ENCODE measurements at places on chromosomes 5 and 9.

GRCh38 chr9:26163931-26164330 lies 485.7 kb upstream of the TUSC1 start:
- no peak for DNase-seq

- DNase-seq = no peak
Measured at GRCh38 chr9:129254566-129255287, 76.7 kb upstream of the IER5L start.

- no peak for DNase-seq
Measured at GRCh38 chr5:27472000-27472763, 433.8 kb upstream of the CDH9 start.

- no peak for DNase-seq
Measured at GRCh38 chr5:75756981-75757380, 39.7 kb upstream of the POC5 start.

- DNase-seq = no peak
Measured at GRCh38 chr5:81315336-81315735, 13.9 kb downstream of the ZCCHC9 start.

DNA sequence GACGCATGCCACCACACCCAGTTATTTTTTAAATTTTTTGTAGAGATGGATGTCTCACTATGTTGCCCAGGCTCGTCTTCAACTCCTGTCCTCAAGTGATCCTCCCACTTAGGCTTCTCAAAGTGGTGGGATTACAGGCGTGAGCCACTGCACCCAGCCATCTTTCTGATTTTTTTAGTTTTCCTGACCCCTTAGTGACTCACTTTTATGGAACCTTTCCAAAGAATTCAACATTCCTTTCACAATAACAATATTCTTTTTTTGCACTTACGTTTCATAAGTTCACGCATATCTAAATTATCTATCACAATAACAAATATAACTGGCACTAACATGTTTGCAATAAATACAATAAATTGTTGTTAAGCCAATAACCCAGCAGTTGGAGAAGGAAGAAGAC lies 8.5 kb downstream of the ELOVL7 start:
- DNase-seq = no peak

DNA sequence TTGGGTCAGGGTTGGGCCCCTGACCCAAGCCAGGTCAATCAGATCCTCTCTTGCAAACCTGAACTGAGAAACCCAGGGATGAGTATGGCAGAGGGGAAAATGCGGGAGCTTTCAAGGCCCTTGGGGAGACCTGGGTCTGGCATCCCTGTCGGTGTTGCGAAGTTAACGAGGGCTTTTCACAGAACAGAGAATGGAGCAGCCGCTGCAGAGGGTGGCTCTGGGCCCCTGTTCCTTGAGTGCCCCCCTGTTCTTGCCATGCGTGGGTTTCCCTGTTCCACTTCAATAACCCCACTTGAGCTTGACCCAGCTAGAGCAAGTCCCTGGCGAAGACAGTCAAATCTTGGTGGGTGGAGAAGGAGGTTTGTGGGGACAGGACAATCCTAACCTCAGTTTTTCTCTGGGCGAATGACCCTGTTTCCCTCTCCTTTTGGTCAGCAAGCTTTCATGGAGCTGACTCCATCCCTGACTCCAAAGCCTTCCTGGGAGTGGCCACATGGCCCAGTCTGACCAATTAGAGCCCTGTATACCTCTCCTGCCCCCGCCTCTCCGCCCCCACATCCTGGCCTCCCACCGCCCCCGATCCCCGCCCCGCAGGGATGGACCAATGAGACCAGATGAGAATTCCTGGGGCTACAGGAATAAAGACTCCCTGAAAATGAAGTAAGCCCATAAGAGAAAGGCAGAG lies 2.9 kb upstream of the VDAC1 start:
- DNase-seq = no peak

- DNase-seq = no peak
Measured at GRCh38 chr9:121776739-121777637, 125.6 kb downstream of the DAB2IP start.

DNA sequence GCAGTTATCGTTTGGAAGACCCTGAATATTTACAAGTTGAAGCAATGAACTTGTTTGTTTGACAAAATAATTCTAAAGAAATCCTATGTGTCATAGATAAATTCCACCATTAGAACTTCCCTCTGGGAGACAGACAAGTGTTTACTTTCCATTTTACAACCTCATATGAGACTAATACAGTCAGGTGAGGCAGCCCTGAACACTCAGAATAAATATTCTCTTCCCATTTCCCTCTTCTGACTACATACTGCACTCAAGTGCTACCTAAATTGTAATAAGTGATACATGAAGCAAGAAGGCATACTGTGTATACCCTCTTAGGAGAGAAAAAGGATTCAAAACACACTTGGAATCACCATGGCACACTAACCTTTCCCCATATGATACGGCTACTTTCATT lies 6.8 kb downstream of the RASEF start:
- DNase-seq = no peak

GRCh38 chr5:61933787-61934626 lies 372.0 kb upstream of the KIF2A start:
- DNase-seq = no peak
